Stomach (tissue), 19 donors: ENCODE measurements at places on chromosomes 4 and X. TPM values are rescaled to one million over a fixed set of nuclear protein-coding genes. Genes with fewer than 3 reads are reported as not detected.

The ELK1 gene
- polyA plus RNA-seq: 8.8 TPM

The FREM3 gene
- polyA plus RNA-seq: not detected

The IGSF1 gene
- polyA plus RNA-seq: 0.15 TPM

The EMCN gene
- polyA plus RNA-seq: 1.9 TPM

The TEC gene
- polyA plus RNA-seq: 1.6 TPM
